Uterine smooth muscle cell (primary cell): ENCODE measurements at places on chromosomes 2 and 18. TPM values are rescaled to one million over a fixed set of nuclear protein-coding genes. Genes with fewer than 3 reads are reported as not detected.

VWC2L gene
- under 0.01 TPM in 1 of 2 replicates, not detected in the other for total RNA-seq

PDE11A gene
- 0.33 and 0.50 TPM in 2 replicates for total RNA-seq

EDAR gene
- not detected in 2 replicates for total RNA-seq

ZNF892 gene
- total RNA-seq, result 4.5 and 6.6 TPM in 2 replicates

HOXD9 gene
- total RNA-seq, result 0.66 and 0.75 TPM in 2 replicates

SANBR gene
- total RNA-seq, result 10.1 and 11.7 TPM in 2 replicates

TFPI gene
- 66.9 and 121 TPM in 2 replicates for total RNA-seq

EMILIN1 gene
- total RNA-seq, result 196 and 328 TPM in 2 replicates

APCDD1 gene
- not detected in 2 replicates for total RNA-seq

IL18RAP gene
- total RNA-seq, result not detected in 2 replicates

CYP27A1 gene
- 12.7 and 25.1 TPM in 2 replicates for total RNA-seq

MC5R gene
- not detected in 2 replicates for total RNA-seq

PJVK gene
- 2.0 and 2.2 TPM in 2 replicates for total RNA-seq

BMP10 gene
- total RNA-seq, result not detected in 2 replicates

DHRS9 gene
- not detected in 2 replicates for total RNA-seq

SCG2 gene
- 0.44 and 0.50 TPM in 2 replicates for total RNA-seq
